Kidney (tissue), 22 donors: ENCODE measurements at places on chromosomes 5 and 9. TPM values are rescaled to one million over a fixed set of nuclear protein-coding genes. Genes with fewer than 3 reads are reported as not detected.

DNA sequence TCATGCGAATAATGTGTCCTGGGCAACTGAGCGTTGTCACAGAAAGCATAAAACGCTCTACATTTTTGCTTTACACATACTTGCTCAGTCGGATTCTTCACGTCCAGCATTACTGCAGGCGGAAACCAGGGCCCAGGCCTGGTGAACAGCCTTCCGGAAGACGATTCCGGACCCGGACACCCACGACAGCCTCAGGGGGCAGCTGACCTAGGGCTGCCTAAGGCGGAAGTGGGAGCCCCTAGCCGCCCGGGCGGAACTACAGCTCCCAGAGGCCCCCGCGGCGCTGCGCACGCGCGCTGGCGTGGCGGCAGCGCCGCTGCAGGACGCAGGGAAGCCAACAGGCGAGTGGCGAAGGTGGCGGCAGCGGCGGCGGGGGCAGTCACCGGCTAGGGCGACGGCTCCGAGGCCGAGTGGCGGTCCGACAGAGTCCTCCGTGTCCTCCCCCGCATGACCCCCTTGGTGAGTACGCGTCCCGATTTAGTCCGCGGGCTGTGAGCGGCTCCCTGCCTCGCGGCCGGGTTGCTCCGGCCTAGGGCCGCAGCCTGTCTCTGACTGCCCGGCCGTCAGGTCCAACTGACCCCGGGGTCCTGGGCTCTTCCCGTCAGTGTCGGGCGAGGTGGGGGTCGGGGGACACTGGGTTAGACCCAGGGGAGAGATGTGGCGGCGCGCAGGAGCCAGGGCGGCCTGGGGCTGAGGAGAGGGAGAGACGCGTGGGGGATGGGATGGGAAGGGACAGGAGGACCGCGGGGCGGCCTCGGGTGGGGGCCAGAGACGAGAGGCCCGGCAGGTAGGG lies at the start of gene GAPVD1:
GAPVD1 (plus strand) TSS at position 326 of the 793 bp plus-strand sequence. CDS start 37,096 bp downstream, outside the sequence.
- H3K36me3 ChIP-seq = no peaks in the 10 kb centered on the region
- DNase-seq = peak; percentile 97
- peak within 1 kb of the TSS; percentile 81 for H3K4me3 ChIP-seq
- H3K27me3 ChIP-seq = no peaks in the 10 kb centered on the region
- no peaks in the 10 kb centered on the region for H3K4me1 ChIP-seq
- H3K27ac ChIP-seq = peak within 1 kb of the TSS; percentile 75

DNA sequence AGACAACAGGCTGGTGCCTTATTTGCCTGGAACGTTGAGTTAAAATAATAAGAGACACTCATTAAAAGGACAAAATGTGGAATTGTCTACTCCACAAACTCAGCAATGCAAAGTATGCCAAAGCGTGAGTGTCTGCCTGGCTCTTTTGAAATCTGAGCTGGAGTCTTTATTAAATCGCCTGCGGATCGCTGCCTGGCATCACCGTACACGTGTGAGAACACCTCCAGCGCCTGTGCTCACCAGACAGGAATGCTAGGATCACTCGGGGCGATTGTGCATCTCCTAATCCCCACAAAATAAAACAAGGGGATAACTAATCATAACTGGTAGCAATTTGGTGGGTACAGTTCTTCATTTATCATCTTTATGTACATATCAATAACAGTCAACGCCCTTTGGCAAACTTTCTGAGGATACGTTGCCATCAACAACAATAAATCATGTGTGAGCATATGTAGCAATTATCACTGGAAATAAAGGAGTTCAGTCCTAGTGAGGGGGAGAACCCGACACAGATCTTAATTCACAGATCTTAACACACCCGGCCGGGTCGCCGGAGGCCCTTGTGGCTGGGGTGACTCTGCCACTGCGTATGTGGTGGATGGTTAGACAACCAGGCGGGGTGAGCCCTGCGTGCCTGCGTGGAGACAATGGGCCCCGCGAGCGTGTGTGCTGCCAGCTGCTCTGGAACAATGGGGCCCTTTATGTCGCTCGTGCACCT lies 284.9 kb upstream of the IRX1 start:
- no peaks in the 10 kb centered on the region for H3K4me1 ChIP-seq
- peak; percentile 82 for DNase-seq
- H3K4me3 ChIP-seq = no peak overlapping the region
- no peak overlapping the region for H3K27ac ChIP-seq
- no peaks in the 10 kb centered on the region for H3K36me3 ChIP-seq
- no peaks in the 10 kb centered on the region for H3K27me3 ChIP-seq

- no peak for DNase-seq
- no peak overlapping the region for H3K27ac ChIP-seq
- H3K27me3 ChIP-seq = no peaks in the 10 kb centered on the region
- H3K4me1 ChIP-seq = no peaks in the 10 kb centered on the region
- no peaks in the 10 kb centered on the region for H3K36me3 ChIP-seq
- no peak overlapping the region for H3K4me3 ChIP-seq
These were observed 49.6 kb upstream of the ADRB2 start for GRCh38 chr5:148776780-148777179.

DNA sequence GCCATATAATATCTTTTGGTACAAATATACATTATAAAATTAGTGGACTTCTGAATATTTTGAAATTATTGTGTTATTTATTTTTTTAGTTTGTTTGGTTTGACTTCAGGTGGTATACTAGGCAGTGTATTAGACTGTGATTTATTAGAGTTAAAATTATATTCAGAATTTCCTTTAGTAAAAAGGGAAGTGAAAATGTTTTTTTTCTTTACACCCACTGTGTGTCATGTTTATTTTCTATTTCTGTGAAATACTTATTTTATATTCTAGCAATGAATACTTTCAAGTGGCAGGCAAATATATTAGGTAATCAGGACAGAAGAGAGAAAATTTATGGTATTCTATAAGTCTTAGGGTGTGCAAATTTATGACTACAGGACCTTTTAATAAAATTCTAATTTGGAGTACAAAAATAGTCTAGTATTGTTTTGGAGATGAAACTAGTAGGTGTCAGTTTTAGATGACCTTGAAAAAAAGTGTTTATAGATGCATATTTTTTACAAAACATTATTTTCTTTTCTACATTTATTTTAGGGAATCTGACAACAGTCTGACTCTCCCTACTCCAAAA lies 8.8 kb downstream of the CSNK1G3 start:
- no peaks in the 10 kb centered on the region for H3K36me3 ChIP-seq
- no peak overlapping the region for H3K4me3 ChIP-seq
- no peak for DNase-seq
- no peaks in the 10 kb centered on the region for H3K27me3 ChIP-seq
- H3K27ac ChIP-seq = no peak overlapping the region
- peaks cover 7% of the 10 kb centered on the region for H3K4me1 ChIP-seq

- H3K27ac ChIP-seq = no peak overlapping the region
- DNase-seq = no peak
- H3K36me3 ChIP-seq = no peaks in the 10 kb centered on the region
- H3K27me3 ChIP-seq = no peaks in the 10 kb centered on the region
These were observed 702.1 kb downstream of the SEMA5A start for GRCh38 chr5:8843771-8844170.

- H3K4me1 ChIP-seq = no peaks in the 10 kb centered on the region
- no peak for DNase-seq
- H3K36me3 ChIP-seq = no peaks in the 10 kb centered on the region
These were observed 227.1 kb upstream of the DMRT1 start for GRCh38 chr9:614431-614830.

- H3K27ac ChIP-seq = no peak overlapping the region
- H3K36me3 ChIP-seq = no peaks in the 10 kb centered on the region
- DNase-seq = no peak
These were observed 444.7 kb downstream of the MED10 start for GRCh38 chr5:5933651-5934050.

- no peak for DNase-seq
- no peaks in the 10 kb centered on the region for H3K4me1 ChIP-seq
These were observed 32.8 kb upstream of the EBF1 start for GRCh38 chr5:159132429-159133040.

DNA sequence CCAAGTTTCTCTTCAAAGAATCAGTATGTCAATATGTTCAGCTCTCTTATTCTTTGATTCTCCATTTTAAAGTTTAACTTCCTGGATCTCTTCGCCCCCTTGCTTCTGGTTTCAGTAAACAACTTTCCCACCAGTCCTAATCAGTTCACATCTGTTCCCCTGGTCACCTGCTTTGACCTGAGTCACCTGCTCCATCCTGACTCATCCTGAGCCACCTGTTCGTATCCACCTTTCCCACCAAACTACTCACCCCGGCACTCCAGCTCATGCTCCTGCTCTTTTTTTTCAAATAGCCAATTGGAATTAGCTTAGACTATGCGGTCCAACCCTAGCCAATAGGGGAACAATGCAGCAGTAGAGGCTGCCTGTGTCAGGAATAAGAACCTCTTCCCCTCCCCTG lies 23.6 kb upstream of the CSF1R start:
- no peak for DNase-seq
- H3K4me3 ChIP-seq = no peak overlapping the region
- H3K36me3 ChIP-seq = no peaks in the 10 kb centered on the region
- H3K27ac ChIP-seq = no peak overlapping the region
- H3K27me3 ChIP-seq = no peaks in the 10 kb centered on the region

- no peak overlapping the region for H3K27ac ChIP-seq
- H3K4me1 ChIP-seq = no peaks in the 10 kb centered on the region
- H3K27me3 ChIP-seq = peaks cover 3% of the 10 kb centered on the region
- H3K36me3 ChIP-seq = no peaks in the 10 kb centered on the region
- no peak for DNase-seq
These were observed 5.4 kb upstream of the HEMGN start for GRCh38 chr9:97943308-97943855.

- H3K4me3 ChIP-seq = no peak overlapping the region
- no peaks in the 10 kb centered on the region for H3K36me3 ChIP-seq
These were observed 6.3 kb upstream of the WNK2 start for GRCh38 chr9:93177676-93178075.

DNA sequence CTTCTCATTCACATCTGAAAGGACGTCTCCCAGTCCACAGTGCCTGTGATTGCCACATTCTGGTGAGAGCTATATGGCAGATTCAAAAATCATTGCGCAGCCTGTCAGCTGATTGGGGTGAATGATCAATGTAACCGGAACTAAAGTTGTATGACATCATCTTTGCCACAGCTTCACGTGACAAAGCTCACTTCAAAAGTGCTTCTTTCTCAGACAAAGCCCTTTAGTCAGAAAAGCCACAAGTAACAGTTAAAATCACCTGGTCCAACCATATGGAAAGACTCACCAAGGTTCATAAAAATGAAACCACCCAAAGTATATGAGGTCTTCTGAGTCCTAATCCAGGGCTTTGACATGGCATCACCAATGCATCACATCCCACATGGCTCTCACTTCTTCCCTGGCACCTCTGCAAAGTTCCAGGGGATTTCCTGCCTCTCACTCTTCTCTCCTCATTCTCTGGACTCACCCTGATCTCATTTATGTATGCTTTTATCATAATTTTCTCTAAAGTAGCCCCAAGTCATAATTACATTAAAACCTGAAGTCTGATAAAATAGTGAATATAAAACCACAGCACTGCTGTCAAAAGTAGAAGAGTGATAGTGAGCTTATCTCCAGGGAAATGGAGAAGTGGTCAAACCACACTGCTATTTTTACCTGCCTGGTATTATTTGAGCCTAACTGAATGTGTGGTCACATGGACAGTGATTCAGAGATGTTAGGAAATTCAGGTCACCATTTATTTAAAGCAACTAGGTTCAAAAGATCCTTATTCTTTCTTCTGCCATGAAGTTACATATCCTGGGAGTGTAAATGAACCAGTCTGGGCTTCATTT lies 193.1 kb upstream of the PTGER4 start:
- H3K4me3 ChIP-seq = no peak overlapping the region
- H3K4me1 ChIP-seq = no peaks in the 10 kb centered on the region
- DNase-seq = no peak
- H3K27me3 ChIP-seq = no peaks in the 10 kb centered on the region
- H3K36me3 ChIP-seq = no peaks in the 10 kb centered on the region

DNA sequence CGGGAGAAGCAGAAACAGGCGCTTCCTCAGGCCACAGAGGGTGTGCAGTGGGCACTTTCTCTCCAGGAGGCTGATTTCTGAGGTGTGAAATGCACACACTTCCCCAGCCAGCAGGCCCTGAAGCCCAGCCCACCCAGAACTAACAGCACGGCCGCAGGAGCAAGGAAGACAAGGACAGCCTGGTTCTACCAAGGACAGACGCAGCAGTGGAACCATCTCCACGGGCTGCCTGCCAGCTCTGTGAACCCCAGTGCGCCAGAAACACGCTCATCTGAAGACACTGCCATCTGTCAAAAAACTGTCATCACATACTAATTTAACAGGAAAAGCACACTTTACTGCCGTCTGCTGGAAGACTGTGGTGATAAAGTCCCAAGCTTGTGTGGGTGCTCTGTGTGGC lies 40.7 kb downstream of the MAPK9 start:
- DNase-seq = no peak
- no peak overlapping the region for H3K4me3 ChIP-seq
- no peaks in the 10 kb centered on the region for H3K36me3 ChIP-seq
- H3K27me3 ChIP-seq = no peaks in the 10 kb centered on the region
- no peaks in the 10 kb centered on the region for H3K4me1 ChIP-seq
- H3K27ac ChIP-seq = no peak overlapping the region

GRCh38 chr5:78979117-78979742 lies 5.9 kb downstream of the ARSB start:
- H3K4me3 ChIP-seq = no peak overlapping the region
- H3K36me3 ChIP-seq = no peaks in the 10 kb centered on the region
- DNase-seq = no peak
- peak overlapping the region; percentile 63 for H3K27ac ChIP-seq
- peaks cover 28% of the 10 kb centered on the region for H3K4me1 ChIP-seq

- H3K36me3 ChIP-seq = no peaks in the 10 kb centered on the region
- H3K27ac ChIP-seq = no peak overlapping the region
- no peaks in the 10 kb centered on the region for H3K4me1 ChIP-seq
- H3K4me3 ChIP-seq = no peak overlapping the region
- no peak for DNase-seq
- no peaks in the 10 kb centered on the region for H3K27me3 ChIP-seq
These were observed 385.8 kb upstream of the PCSK5 start for GRCh38 chr9:75504721-75505120.

- no peak overlapping the region for H3K4me3 ChIP-seq
- DNase-seq = no peak
- H3K4me1 ChIP-seq = no peaks in the 10 kb centered on the region
- H3K27me3 ChIP-seq = no peaks in the 10 kb centered on the region
These were observed 178.1 kb downstream of the SGCD start for GRCh38 chr5:156505101-156505500.

DNA sequence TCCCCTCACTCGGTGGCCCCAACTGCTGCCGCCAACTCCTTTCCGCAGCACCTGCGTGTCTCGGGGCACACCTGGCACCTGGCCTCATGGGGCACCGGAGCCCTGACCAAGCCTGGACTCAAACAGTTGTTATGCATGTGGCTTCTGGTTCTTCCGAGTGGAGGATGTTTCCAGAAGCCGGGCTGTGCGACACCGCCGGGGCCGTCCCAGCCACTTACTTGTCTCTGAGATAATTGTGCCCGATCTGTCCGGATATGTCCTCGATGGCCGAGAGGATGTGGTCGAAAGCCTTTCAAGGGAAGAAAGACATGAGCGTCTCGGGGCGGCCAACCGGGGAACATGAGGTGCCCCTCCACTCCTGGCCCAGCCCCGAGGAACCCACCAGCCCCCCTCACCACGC lies 38.4 kb downstream of the EXOC3 start:
- H3K36me3 ChIP-seq = no peaks in the 10 kb centered on the region
- no peaks in the 10 kb centered on the region for H3K4me1 ChIP-seq
- no peaks in the 10 kb centered on the region for H3K27me3 ChIP-seq
- H3K4me3 ChIP-seq = no peak overlapping the region
- DNase-seq = no peak
- no peak overlapping the region for H3K27ac ChIP-seq

FOXD4L6 gene
- not detected for total RNA-seq

NR6A1 gene
- total RNA-seq = 3.5 TPM

ASTN2 gene
- total RNA-seq = 11.5 TPM

APBA1 gene
- total RNA-seq = 5.1 TPM

ACTBL2 gene
- 0.13 TPM for total RNA-seq

ARAP3 gene
- total RNA-seq = 19.8 TPM

LAMC3 gene
- total RNA-seq = 13.8 TPM

SLC6A7 gene
- not detected for total RNA-seq

GNPDA1 gene
- 30.1 TPM for total RNA-seq

PROB1 gene
- total RNA-seq = 3.8 TPM

CDC25C gene
- 0.25 TPM for total RNA-seq
